ENCODE measurements at places on chromosomes 2 and 18. TPM values are rescaled to one million over a fixed set of nuclear protein-coding genes. Genes with fewer than 3 reads are reported as not detected.

Gene NYAP2
- polyA plus RNA-seq: 0.59 TPM

Gene PIKFYVE
- polyA plus RNA-seq: 17.2 TPM

Gene SERPINB2
- polyA plus RNA-seq: 0.85 TPM

Gene LYG2
- 0.25 TPM for polyA plus RNA-seq

Gene MARCO
- 1.4 TPM for polyA plus RNA-seq

Gene NXPH2
- polyA plus RNA-seq: 13.4 TPM

Gene CENPA
- 6.1 TPM for polyA plus RNA-seq

Gene RFX8
- 1.9 TPM for polyA plus RNA-seq

Gene STARD6
- polyA plus RNA-seq: not detected

Gene GRHL1
- 1.9 TPM for polyA plus RNA-seq

Measured in hindlimb muscle (tissue), 1 donor.